NCI-H187 (cell line): ENCODE measurements at places on chromosomes 12 and 14.

GRCh38 chr12:59182191-59182590 is 261.9 kb upstream of the LRIG3 start:
- DNase-seq: no peak

GRCh38 chr12:120369603-120370342 is 809 bp upstream of the MSI1 start:
- no peak for DNase-seq

GRCh38 chr14:102606296-102606695 is 13.8 kb downstream of the RCOR1 start:
- DNase-seq: no peak

- peak; percentile 88 for DNase-seq
These were observed 102.7 kb upstream of the TBX5 start for GRCh38 chr12:114508529-114509129.

DNA sequence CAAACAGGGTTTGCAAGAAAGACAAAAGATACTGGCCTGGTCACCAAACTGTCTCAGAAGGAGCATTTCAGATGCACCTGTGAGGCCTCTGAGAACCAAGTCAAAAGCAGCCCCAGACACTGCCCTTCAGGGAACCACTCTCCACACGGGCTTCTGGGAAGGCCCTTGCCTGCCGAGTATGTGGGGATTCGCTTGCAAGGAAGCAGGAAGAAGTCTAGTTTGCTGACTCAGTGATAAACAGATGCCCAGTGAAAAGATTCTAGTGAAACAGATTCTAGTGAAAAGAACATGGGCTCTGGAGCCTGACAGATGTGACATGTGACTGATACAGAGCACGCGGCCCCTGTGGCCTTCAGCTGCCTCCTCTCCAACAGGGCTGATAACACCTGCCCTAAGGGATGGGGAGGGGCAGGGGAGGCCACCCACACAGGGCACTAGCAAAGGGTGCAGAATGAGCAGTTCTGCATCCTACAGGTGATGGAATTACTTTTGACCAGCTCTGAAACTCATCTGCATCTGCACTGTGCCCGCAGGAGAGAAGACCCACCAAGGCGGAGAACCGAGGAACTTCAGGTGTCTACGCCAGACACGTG is 19.1 kb downstream of the AMN start:
- DNase-seq: no peak

GRCh38 chr14:21924479-21924878 is 250.9 kb upstream of the OR4E1 start:
- no peak for DNase-seq

DNA sequence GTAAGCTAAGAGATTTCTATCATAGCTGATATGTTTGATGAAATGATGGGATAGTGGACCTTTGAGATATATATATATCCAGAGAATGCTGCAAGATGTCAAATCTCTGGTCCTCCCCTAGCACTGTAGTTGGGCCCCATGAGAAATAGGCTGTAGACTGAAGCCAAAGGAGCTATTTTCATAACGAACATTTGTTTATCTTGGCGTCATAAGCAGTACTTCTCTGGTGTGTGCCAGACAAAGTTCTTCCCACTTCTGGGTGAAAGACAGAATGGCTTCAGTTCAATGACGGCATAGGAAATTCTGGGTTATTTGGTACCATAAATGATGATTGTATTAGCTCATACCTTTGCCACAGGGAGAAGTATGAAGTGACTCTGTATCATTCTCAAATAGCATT is 534.3 kb downstream of the SOX5 start:
- no peak for DNase-seq

DNA sequence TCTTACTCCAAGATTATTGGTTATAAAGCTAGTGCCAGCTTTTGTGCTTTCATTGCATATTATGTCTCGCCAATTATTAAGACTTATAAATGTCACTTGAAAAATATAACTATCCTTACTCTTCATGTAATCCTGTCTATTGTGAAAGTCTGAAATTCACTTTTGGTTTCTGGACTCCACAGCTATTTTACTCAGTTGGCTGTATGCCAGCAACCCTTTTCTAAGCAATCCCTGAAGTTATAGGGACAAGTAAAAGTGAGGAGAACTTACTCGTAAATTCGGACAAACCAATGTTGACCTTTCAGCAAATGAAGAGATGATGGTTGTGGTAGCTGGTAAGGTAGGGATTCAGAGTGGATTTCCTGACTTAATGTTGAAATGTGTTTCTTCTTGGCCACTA is 196.3 kb downstream of the NPAS3 start:
- DNase-seq: no peak

DNA sequence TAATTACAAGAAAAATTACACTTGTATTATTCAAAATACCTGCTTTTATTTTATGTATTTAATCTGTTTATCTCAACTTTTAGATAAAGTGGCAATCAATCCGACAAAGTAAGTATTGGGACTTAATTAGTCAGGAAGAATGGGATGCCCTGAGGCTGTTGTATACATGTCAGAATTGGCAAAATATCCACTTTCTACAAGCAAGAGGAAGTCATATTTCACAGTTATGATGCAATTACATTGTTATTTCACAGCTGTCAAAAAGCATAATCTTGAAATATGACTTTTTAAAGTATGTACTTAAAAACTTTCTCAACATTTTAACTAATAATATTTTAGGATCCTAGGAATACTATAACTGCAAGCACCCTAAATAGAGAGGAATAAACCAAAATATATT is 357.1 kb upstream of the MGAT4C start:
- no peak for DNase-seq

- DNase-seq: no peak
These were observed 274.5 kb upstream of the LRIG3 start for GRCh38 chr12:59194794-59195193.

- DNase-seq: no peak
These were observed 13.3 kb downstream of the TSPAN9 start for GRCh38 chr12:3090240-3091037.

- no peak for DNase-seq
These were observed 799 bp downstream of the SLC38A6 start for GRCh38 chr14:60981633-60982455.

GRCh38 chr12:54251667-54252284 is 28.1 kb downstream of the CBX5 start:
- DNase-seq: no peak

DNA sequence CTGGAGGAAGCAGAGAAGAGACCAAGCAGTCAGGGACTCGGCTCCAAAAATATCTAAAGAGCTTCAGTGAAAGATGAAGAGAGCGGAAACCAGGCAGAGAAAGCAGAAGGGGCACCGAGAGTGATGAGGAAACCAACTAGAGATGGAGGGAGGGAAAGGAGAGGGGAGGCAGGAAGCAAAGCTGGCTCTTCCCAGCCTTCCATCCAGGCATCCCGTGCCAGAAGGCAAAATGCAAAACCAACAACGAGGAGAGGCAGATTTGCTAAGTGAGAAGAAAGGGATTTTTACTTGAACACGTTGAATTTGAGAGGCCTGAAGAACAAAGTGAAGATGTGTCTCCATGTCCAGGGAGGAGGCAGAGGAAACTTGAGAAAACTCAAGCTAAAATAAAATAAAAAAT is 90.1 kb downstream of the NUAK1 start:
- DNase-seq: no peak

DNA sequence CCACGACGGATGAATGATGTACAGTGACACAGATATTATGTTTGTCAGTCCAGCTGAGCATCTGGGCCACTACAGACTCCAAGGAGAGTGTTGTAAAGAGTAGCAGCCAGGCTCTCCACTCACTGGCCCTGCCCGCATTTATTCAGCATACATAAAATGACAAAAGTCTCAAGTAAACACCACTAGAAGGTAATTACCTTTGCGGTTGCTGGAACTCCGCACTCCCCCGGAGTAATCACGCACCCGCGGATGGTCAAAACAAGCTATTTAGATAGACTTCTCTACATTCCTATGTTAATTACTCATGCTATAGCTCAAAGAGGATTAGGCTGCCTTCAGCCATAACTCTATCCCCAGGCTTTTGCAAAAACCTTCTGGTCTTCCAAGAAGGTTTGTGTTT is 18.8 kb upstream of the STRAP start:
- DNase-seq: no peak

- DNase-seq: no peak
These were observed 1.9 kb downstream of the RIOX1 start for GRCh38 chr14:73492670-73493069.

DNA sequence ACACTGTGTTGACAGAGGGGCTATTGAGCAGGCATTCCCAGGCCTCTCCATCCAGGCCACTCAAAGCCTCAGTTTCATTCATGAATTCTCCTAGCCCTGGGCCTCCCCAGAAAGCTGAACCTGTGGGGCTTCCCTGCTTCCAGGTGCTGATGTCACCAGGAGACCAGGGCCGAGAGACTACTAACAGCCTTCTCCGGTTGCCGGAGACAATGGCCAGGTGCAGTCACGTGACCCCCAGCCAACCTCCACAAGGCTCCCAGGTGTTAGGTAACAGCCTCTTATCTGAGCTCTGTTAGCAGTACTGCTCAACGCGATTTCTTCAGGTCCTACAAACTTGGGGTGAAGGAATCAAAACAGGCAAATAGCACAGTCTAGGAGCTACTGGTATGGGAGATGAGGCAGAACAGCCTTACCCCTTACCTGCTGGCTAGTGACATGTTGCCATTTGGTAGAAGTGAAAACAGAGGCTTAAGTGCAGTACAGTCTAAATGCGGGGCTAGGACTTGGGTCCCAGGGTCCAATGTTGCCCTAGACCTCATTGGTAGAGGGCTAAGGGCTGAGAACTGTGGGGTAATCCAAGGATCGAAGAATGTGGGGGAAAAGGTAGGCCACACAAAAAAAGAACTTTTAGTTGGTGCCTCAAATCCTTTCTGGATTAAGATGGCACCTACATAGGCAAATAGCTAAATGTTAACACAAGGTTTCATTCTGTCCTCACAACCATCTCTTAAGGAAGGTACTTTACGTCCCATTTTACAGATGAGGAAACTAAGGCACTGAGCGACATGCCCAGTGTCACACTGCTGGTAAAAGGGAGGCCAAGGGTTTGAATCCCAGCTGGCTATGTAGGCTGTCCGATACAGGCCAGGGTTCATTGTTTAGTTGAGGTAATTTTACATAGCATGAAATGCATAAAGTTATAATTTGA is 3.8 kb downstream of the CCDC88C start:
- peak; percentile 86 for DNase-seq

- DNase-seq: no peak
These were observed 41.6 kb upstream of the RFX4 start for GRCh38 chr12:106541201-106541600.

DNA sequence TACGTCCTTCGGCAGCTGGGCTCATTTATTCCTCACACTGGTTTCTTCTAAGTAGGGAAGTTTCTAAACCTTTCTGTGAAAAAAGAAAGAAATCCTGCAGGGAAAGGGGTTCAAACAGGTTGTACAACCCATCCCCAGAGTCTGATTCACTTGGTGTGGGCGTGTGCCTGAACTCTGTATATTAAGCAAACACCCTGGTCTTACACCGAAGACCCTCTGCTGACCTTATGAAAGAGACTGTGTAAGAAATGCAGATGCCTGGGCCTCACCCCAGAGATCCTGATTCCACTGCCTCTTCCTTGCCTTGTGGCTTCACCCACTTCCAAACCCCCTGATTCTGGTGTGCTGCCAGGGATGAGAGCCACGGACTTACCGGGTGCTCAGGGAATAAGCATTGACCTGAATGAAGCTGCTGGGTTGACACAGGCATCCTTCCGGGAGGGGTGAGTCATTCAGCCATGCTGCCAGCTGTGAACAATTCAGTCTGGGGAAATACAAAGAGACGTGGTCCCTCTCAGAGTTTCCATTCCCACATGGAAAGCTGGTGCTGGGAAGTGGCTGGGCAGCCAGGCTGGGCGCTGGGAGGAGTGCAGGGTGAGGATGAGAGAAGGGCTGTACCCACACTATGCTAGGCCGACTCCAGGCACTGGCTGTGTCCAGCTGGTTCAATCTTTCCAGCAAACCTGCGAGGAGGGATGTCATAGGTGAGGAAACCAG is 26.5 kb upstream of the ACTN1 start:
- DNase-seq: no peak

DNA sequence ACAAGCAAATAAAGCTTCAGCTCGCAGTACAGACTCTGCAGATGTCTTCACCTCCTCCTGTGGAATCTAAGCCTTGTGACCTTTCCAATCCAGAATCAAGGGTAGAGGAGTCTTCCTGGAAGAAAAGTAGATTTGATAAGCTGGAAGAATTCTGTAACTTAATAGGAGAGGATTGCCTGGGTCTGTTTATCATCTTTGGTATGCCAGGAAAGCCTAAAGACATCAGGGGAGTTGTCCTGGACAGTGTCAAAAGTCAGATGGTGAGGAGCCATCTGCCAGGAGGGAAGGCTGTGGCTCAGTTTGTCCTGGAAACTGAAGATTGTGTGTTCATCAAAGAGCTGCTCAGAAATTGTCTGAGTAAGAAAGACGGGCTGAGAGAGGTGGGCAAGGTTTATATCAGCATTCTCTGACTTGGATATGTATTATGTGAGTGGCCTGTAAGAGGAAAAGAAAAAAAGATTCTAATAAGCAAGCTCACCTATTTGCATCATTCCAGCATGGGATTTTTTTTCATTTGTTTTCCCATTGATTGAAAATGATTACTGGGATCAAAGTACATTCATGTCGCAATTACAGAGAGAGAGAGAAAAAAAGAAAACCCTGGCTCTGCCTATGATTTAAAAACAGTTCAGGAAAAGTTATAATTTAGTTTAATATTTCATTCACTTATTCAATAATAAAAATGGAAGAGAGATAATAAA is 767 bp downstream of the REP15 start:
- DNase-seq: no peak

GRCh38 chr14:24329736-24330135 is 5.1 kb downstream of the ADCY4 start:
- no peak for DNase-seq

DNA sequence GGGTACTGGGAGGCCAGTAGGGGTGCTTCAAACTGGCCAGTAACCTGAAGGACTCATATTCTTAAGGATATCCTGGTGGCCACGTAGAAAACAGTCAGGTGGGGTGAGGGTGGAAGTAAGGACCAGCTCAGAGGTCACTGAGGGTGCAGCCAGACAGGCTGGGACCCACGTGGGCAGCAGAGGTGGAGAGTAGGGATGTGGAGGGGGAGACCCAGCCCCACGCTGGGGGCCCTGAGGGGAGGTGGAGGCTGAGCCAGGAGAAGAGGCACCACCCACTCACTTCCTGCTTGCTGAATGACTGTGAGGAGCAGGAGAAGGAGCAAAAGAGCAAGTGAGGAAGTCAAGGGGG is 12.6 kb upstream of the SERPINA3 start:
- no peak for DNase-seq

DNA sequence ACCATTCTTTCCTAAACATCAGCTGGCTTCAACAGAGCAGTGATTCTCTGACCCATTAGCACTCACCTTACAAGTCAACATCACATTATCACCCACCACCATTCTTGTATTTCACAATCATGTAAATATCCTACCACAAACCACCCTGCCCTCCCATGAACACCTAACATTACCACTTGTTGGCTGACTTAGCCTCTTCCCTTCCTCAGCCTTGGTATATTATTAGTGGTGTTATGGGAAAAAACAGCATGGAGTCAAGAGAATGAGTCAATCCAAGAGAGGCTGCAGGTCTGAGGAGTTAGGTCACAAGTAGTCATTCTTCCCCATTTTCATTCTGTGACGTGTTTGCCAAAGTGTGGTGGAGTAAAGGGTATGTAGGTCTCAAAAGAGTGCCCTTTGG is 22.3 kb upstream of the MGP start:
- no peak for DNase-seq

- no peak for DNase-seq
These were observed 4.0 kb upstream of the PRMT8 start for GRCh38 chr12:3487027-3487426.
